ENCODE measurements at places on chromosomes 11 and 22.

DNA sequence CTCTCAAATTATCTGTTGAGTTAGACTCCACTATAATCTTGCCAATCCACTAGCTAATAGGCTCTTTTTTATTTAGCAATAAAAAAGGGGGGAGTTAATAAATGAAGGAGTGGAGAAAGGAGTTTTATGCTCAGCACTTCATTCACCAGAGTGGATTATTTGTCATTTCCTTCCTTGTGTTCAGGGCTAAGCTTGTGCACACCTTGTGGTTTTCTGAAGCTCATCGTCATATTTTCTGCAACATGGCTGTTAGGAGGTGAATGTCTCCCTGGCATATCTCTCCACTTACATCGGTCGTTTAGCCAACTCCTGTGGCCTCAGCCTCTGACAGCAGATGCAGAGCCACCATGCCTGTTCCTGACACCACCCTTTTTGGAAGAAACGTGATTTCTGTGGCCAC, 83.9 kb upstream of the MTNR1B start:
- H3K27ac ChIP-seq, result no peak overlapping the region
- no peaks in the 10 kb centered on the region for H3K36me3 ChIP-seq
- H3K4me3 ChIP-seq, result no peak overlapping the region
- H3K4me1 ChIP-seq, result no peaks in the 10 kb centered on the region
- H3K27me3 ChIP-seq, result no peaks in the 10 kb centered on the region

DNA sequence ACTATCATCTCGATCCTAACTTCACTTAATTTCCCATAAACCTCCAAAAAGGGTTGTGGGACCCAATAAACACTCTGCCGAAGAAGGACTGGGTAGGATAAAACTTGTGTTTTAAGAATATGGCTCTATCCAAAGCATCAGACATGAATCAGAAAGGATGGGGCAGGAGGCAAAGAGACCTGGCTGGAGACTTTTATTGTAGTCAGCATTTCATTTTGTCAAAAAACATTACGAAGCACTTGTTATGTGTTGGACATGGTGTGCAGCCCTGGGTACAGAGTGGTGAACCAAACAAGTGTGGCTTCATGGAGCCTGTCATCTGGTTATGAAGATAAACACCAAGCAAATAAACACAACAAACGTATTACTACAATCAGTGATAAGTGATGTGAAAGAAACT, 17.3 kb downstream of the IL10RA start:
- H3K36me3 ChIP-seq, result no peaks in the 10 kb centered on the region
- peaks cover 6% of the 10 kb centered on the region for H3K4me1 ChIP-seq

GRCh38 chr22:22545084-22545483, 14.0 kb downstream of the PRAME start:
- H3K4me3 ChIP-seq, result no peak overlapping the region
- H3K36me3 ChIP-seq, result no peaks in the 10 kb centered on the region
- peaks cover 10% of the 10 kb centered on the region for H3K27me3 ChIP-seq
- no peak for DNase-seq
- no peak overlapping the region for H3K27ac ChIP-seq

DNA sequence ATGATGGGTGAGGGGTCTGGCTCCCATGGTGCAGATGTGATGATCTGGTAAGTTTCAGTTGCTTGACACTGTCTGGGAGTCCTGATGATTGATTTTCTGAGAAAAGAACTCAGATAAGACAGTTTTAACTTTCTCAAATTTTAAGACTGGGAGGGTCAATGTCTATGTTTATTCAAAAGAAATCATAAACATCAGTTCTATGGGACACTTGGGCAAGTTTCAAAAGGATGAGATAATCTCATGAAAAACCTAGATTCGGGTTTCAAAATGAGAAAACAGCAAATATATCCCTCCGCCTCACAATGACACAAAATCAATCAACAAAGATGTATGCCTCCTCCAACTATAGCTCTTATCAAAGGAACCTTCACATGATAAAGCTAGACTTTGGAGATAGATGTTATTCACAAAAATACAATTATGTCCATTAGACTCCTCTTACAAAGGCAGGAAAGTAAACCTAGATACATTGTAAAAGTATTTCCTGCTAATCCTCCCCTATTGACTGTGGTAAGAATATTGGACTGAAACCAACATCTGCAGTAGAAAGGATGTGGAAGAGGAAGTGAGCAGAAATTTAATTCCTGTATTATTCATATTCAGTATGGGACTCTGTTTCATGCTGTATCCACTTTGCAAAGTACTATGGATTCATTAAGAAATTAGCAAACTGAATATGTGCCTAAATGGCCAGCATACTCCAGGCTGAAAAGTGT, 21.6 kb downstream of the SVIP start:
- DNase-seq, result no peak
- H3K4me3 ChIP-seq, result no peak overlapping the region
- H3K27me3 ChIP-seq, result no peaks in the 10 kb centered on the region
- H3K36me3 ChIP-seq, result no peaks in the 10 kb centered on the region

GRCh38 chr11:66068154-66068821, 1.8 kb upstream of the PACS1 start:
- H3K27me3 ChIP-seq, result no peaks in the 10 kb centered on the region
- H3K4me1 ChIP-seq, result peaks cover 11% of the 10 kb centered on the region
- peak overlapping the region; percentile 97 for H3K27ac ChIP-seq
- H3K36me3 ChIP-seq, result peaks cover 7% of the 10 kb centered on the region

GRCh38 chr22:44107340-44107739, 73.4 kb upstream of the PARVG start:
- no peak overlapping the region for H3K4me3 ChIP-seq
- no peak for DNase-seq
- no peaks in the 10 kb centered on the region for H3K27me3 ChIP-seq
- H3K4me1 ChIP-seq, result peaks cover 10% of the 10 kb centered on the region
- no peak overlapping the region for H3K27ac ChIP-seq

- no peaks in the 10 kb centered on the region for H3K27me3 ChIP-seq
- H3K4me1 ChIP-seq, result peaks cover 27% of the 10 kb centered on the region
- no peak overlapping the region for H3K4me3 ChIP-seq
Measured at GRCh38 chr11:119704849-119705248, 24.2 kb downstream of the NECTIN1 start.

- H3K27me3 ChIP-seq, result no peaks in the 10 kb centered on the region
- H3K27ac ChIP-seq, result peak overlapping the region; percentile 98
- peak; percentile 67 for DNase-seq
- H3K4me1 ChIP-seq, result peaks cover 75% of the 10 kb centered on the region
Measured at GRCh38 chr11:61972672-61973475, 5.4 kb upstream of the FTH1 start.

GRCh38 chr11:42974510-42975179, 337.2 kb upstream of the API5 start:
- no peaks in the 10 kb centered on the region for H3K27me3 ChIP-seq
- H3K4me1 ChIP-seq, result no peaks in the 10 kb centered on the region
- no peak overlapping the region for H3K4me3 ChIP-seq

DNA sequence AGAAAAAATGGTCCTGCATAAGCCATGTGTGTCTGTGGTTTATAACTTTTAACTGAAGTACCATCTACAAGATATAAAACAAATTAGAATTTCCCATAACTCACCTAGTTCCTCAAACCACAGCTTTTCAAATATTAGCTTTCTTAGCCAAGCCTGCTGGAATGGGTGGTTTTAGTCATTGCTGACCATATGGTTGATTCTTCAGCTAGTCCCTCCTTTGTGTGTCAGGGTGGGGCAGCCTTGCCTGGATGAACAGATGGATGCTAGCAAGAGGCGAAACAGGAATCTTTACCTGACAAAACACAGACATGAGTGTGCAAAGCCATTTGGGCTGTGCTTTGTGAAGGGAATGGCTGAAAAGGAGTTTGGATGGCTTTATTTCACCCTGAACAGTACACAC, 6.9 kb upstream of the B3GNT6 start:
- no peak overlapping the region for H3K4me3 ChIP-seq
- H3K36me3 ChIP-seq, result no peaks in the 10 kb centered on the region
- H3K27me3 ChIP-seq, result no peaks in the 10 kb centered on the region

DNA sequence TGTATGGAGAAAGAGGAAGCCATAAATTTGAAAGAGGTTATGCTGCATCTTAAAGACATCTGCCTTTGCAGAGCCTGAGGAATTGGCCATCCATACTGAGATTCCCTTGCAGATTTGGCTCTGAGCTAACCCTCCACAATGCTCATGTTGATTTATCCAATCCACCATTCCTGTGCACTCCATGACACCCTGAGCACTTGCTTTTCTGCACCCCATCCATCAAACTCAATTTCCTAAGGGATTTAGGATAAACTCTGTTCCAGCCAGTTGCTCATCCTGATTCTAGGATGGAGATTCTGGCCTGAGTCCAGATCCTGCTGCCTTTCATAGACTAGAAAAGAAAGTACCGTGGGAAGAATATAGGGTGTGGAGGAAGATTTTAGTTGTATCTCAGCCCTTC, 379.2 kb upstream of the LARGE1 start:
- H3K4me1 ChIP-seq, result no peaks in the 10 kb centered on the region
- H3K36me3 ChIP-seq, result no peaks in the 10 kb centered on the region
- no peak overlapping the region for H3K27ac ChIP-seq
- no peaks in the 10 kb centered on the region for H3K27me3 ChIP-seq

GRCh38 chr11:44625759-44626523, 60.5 kb downstream of the CD82 start:
- no peak overlapping the region for H3K4me3 ChIP-seq
- no peak overlapping the region for H3K27ac ChIP-seq
- peaks cover 12% of the 10 kb centered on the region for H3K4me1 ChIP-seq
- H3K27me3 ChIP-seq, result no peaks in the 10 kb centered on the region
- peak; percentile 4 for DNase-seq

DNA sequence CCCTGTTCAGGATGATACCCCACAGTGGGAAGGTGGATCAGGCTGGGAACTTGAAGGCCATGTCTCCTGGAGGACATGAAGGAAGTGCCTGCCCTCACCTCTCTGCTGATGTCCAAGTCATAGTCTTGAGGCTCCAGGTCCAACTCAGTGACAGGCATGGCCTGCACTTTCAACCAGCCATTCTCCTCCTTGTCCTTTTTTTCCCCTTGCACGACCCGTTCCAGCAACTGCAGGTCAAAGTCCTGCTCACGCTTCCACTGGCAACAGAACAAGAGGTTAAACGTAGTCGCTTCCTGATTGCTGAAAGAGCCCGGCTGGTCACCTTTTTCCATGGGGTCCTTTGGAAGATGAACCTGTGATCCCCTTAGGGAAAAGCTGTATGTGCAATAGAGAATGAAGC, 47.7 kb downstream of the C11orf58 start:
- H3K36me3 ChIP-seq, result no peaks in the 10 kb centered on the region
- H3K4me1 ChIP-seq, result peaks cover 6% of the 10 kb centered on the region
- H3K27ac ChIP-seq, result peak overlapping the region; percentile 48
- peak; percentile 39 for DNase-seq
- H3K27me3 ChIP-seq, result no peaks in the 10 kb centered on the region

DNA sequence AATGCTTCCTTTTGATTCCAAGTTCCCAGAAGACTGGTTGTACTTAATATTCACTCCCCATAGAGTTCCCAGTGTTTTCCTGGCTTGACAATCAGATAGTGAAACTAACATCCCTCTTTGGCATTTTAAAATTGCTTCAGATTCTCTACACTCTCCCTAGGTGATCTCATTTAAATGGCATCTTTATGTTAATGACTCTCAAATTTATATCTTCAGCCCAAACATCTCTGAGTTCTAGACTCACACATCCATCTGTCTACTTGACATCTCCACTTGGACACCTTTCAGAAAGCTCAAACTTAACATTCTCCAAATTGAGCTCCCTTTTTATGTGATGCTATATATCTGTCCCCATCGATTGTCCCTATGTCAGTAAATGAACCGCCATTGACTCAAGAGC, 232.0 kb downstream of the NTM start:
- no peak for DNase-seq
- no peaks in the 10 kb centered on the region for H3K27me3 ChIP-seq
- H3K4me1 ChIP-seq, result peaks cover 15% of the 10 kb centered on the region
- H3K27ac ChIP-seq, result no peak overlapping the region
- no peaks in the 10 kb centered on the region for H3K36me3 ChIP-seq

DNA sequence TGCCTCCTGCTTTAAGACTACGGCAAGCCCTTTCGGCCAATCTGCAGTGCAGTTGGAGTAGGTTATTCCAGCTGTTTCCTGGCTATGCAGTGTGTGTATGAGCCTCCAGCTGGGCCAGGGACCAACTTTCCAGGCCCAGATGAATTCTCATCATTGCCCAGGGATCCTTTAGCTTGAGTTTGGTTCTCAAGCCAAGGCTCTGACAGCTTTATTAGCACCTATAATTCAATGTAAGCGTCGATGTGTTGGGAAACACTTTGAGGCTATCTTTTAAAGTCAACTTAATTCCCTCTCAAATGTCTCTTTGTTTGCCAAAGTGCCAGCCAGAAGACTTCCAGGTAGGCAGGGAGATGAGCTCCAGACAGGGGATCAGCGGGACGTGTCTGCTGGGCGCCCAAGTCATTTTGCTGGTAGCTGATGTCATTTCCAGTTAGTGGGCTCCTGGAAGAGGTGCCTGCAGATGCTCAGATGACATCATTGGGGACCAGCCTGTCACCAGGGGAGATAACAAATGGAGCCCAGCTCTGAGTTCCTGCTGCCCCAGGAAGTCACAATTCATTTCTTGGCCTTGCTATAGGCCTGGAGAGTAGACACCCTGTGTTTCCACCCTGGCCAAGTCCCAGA, 520.4 kb downstream of the SOX6 start:
- no peak overlapping the region for H3K4me3 ChIP-seq
- H3K27ac ChIP-seq, result no peak overlapping the region
- H3K36me3 ChIP-seq, result no peaks in the 10 kb centered on the region
- H3K27me3 ChIP-seq, result no peaks in the 10 kb centered on the region

- no peaks in the 10 kb centered on the region for H3K4me1 ChIP-seq
- no peak overlapping the region for H3K4me3 ChIP-seq
- no peak overlapping the region for H3K27ac ChIP-seq
- peak; percentile 93 for DNase-seq
- H3K36me3 ChIP-seq, result no peaks in the 10 kb centered on the region
Measured at GRCh38 chr11:64341851-64342791, 2.1 kb downstream of the CCDC88B start.

DNA sequence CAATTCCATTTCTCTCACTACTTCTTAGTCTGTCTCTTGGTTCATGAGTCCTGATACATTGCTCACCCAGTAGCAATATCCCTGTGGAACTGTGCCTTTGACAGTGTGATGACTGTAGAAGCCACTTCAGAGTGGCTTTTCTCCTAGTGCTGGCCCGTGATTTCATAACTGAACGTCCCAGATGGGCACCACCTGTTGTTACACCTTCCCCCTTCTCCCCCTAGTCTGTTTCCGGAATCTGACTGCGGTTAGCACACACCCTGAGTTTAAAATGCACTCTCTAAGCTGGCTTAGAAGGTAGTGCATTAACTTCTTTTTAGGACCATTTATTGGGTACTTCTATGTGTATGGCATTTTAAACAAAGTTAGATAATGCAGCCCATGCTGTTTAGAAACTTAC, 83.0 kb downstream of the ALX4 start:
- H3K36me3 ChIP-seq, result no peaks in the 10 kb centered on the region
- H3K27me3 ChIP-seq, result no peaks in the 10 kb centered on the region
- no peak overlapping the region for H3K27ac ChIP-seq
- no peak for DNase-seq

DNA sequence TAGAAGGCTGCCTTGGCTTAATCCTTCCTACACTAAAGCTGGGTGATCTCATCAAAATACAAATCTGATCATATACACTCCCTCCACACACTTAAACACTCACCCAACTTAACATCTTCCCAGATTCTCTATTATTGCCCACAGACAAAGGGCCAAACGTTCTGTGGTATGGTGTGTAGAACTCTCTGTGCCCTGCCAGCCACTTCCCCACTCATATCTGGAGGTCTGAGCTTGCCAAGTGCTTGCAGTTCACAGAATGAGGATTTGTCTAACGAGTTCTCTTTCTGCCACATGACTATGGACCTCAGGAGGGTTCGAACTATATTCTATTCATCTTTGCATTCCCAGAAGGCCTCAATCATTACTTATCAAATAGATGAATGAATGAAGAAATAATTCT, 77.6 kb downstream of the MPPED2 start:
- no peak overlapping the region for H3K4me3 ChIP-seq
- H3K4me1 ChIP-seq, result no peaks in the 10 kb centered on the region
- no peak for DNase-seq
- H3K27me3 ChIP-seq, result no peaks in the 10 kb centered on the region
- H3K27ac ChIP-seq, result no peak overlapping the region

Data from hepatocyte (in vitro differentiated cells).